ENCODE measurements at places on chromosomes 1 and 21.

GRCh38 chr1:5620997-5621396, 371.2 kb downstream of the NPHP4 start:
- DNase-seq, result no peak

DNA sequence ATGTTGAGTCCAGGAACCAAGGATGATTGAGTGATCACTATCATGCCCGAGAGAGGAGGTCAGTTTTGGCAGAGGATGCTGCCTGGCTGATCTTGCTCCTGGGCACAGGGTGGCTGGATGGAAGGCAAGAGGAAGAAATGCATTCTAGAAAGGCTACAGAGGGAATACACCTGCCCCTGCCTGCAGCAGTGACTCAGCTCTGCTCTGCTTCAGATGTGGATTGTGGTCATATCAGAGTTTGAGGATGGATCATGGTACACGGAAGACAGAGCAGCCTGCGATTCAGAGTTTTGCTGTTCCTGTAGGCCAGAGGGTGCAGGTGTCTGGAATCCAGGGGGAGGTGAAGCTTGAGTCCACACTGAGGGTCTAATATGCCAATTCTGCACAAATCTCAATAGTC, 37.2 kb downstream of the PCP4 start:
- no peak for DNase-seq

DNA sequence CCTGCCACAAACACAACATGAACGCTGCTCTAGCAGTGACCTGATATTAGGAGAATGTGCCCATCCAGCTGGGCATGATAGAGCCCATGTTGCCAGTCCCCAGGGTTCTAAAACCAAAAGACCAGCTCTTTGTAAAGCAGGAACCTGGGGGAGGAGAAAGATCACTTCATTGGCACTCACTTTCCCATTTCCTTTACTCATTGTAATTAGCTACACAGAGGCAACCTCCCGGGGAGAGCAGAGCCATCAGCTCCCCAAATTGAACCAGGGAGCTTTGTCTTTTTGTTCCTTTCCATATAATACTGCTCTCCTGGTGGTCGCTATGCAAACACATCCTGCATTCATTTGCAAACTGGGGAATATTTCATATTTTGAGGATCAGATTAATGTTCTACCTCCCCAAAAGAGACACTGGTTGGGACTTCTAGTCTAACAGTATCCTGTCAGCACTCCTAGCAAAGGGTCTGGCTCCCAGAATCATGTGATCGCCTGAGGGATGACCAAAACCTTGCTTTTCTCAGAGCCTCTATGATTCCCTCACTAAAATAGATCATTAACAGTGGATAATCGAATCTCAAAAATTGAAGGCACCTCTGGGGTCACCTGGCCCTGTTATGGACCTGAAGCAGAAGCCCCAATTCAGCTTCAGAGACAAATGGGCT, 76.7 kb upstream of the CD1D start:
- DNase-seq, result no peak

GRCh38 chr1:21631944-21632887, 36.9 kb downstream of the RAP1GAP start:
- no peak for DNase-seq

DNA sequence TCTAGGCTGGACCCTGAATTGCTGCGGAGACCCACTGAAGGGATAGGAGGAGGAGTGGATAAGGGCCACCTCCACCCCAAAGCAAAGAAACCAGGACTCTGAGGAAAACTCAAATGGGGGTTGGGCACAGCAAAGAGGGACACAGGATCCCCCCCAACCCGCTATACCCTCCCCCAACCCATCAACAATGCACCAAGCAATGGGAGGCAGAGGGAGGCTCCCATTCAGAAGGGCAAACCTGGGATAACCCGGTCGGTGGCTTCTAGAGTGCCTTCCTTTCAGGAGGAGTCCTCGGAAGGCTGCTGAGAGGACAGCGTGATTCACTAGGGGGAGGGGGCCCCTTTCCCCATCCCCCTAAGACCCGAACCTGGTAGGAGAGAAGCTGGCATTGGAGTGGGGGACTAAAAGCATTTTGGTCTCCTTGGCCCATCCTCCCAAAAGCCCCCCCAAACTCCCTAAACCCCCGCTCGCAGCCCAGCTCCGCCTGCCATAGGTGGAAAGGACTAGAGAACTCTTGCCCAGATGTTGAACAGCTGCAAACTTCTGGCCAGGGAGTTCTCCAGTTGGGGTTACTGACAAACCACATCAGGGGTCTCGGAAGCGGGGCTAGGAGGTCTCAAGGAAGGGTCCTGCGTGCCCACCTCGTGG, 1.3 kb downstream of the MEF2D start:
- no peak for DNase-seq

Data from esophagus squamous epithelium (tissue), 5 donors.